ENCODE measurements at places on chromosomes 5 and 9. TPM values are rescaled to one million over a fixed set of nuclear protein-coding genes. Genes with fewer than 3 reads are reported as not detected.
A peak's percentile ranks its signal among the peaks of the same experiment; 100 is the strongest.

GRCh38 chr5:172350212-172351181 lies 66.9 kb upstream of the UBTD2 start:
- no peak overlapping the region for H3K4me3 ChIP-seq
- H3K4me1 ChIP-seq: no peaks in the 10 kb centered on the region
- H3K36me3 ChIP-seq: peaks cover 66% of the 10 kb centered on the region
- DNase-seq: no peak

DNA sequence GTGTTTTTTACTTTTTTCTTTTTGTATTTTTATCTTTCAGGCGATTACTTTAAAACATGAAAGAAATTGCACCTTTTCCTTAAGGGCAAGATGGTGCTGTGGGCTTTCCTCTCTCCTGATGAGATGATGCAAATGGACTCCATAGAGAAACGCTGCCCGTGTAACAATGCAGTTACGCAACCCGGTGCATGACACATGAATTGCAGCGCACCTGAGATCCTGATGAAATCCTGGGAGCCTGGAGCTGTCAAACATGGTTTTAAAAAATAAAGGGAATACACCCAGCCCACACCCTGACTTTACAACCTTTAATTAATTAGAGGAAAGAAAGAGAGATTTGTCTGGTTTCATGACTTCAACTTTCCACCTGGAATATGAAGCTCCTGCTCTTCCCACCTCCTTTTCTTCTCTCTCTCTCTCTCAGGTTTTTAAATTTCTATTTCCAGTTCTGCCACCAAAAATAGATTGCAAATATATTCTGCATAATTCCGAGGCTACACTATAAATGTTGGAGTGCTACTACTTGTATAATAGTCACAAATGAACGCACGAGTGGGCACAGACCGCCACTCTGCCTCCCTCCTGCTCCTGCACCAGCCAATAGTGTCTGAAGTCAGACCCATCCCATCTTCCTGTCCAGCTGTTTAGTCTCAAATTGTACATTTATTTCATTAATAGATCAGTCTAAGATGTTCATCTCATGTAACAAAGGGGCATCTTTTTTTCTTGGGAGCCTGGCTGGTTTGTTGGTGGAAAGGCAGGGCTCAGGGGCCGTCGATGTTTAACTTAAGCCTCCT lies 179.1 kb downstream of the AUH start:
- no peaks in the 10 kb centered on the region for H3K36me3 ChIP-seq
- H3K27ac ChIP-seq: no peak overlapping the region
- H3K4me1 ChIP-seq: peaks cover 7% of the 10 kb centered on the region

- no peaks in the 10 kb centered on the region for H3K36me3 ChIP-seq
- no peaks in the 10 kb centered on the region for H3K4me1 ChIP-seq
- no peak overlapping the region for H3K4me3 ChIP-seq
- H3K27ac ChIP-seq: no peak overlapping the region
These were observed 601.7 kb downstream of the PRELID2 start for GRCh38 chr5:145233461-145233860.

GRCh38 chr5:66671305-66671704 lies 75.1 kb downstream of the MAST4 start:
- DNase-seq: no peak
- H3K4me3 ChIP-seq: no peak overlapping the region
- H3K36me3 ChIP-seq: no peaks in the 10 kb centered on the region

- DNase-seq: no peak
- no peak overlapping the region for H3K4me3 ChIP-seq
- H3K27me3 ChIP-seq: no peaks in the 10 kb centered on the region
- no peak overlapping the region for H3K27ac ChIP-seq
These were observed 39.1 kb downstream of the ANGPTL2 start for GRCh38 chr9:127083138-127083980.

GRCh38 chr9:88818495-88819201 lies 172.6 kb upstream of the S1PR3 start:
- peaks cover 24% of the 10 kb centered on the region for H3K4me1 ChIP-seq
- H3K27me3 ChIP-seq: no peaks in the 10 kb centered on the region
- no peaks in the 10 kb centered on the region for H3K36me3 ChIP-seq
- no peak overlapping the region for H3K27ac ChIP-seq

GRCh38 chr9:79015951-79016350 lies 555.8 kb upstream of the TLE4 start:
- no peaks in the 10 kb centered on the region for H3K36me3 ChIP-seq
- H3K27ac ChIP-seq: no peak overlapping the region
- no peaks in the 10 kb centered on the region for H3K27me3 ChIP-seq
- no peak overlapping the region for H3K4me3 ChIP-seq
- no peak for DNase-seq
- no peaks in the 10 kb centered on the region for H3K4me1 ChIP-seq

GRCh38 chr9:91419222-91420191 lies 4.1 kb downstream of the NFIL3 start:
- no peak overlapping the region for H3K27ac ChIP-seq
- no peak overlapping the region for H3K4me3 ChIP-seq
- peak; percentile 40 for DNase-seq
- H3K27me3 ChIP-seq: no peaks in the 10 kb centered on the region
- peaks cover 22% of the 10 kb centered on the region for H3K4me1 ChIP-seq

DNA sequence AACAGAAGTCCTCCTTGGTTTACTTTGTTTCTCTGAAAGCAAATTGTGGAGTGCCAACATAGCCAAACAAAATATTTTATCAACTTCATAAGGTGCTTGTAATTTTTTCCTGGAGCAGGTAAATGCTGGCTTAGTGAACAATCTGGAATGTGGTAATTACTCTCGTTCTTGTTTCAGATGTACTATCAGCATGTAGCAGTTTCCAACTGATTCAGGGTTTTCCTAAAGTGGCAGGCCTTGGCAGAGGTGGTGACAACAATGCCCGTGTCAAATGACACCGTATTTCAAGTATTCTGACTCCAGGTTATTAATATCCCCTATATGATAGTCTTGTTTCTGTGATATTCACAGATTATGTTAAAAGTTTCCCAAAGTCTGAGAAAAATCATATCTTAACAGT lies 1.2 kb downstream of the C9orf72 start:
- no peaks in the 10 kb centered on the region for H3K27me3 ChIP-seq
- DNase-seq: no peak
- peak overlapping the region; percentile 94 for H3K4me3 ChIP-seq

DNA sequence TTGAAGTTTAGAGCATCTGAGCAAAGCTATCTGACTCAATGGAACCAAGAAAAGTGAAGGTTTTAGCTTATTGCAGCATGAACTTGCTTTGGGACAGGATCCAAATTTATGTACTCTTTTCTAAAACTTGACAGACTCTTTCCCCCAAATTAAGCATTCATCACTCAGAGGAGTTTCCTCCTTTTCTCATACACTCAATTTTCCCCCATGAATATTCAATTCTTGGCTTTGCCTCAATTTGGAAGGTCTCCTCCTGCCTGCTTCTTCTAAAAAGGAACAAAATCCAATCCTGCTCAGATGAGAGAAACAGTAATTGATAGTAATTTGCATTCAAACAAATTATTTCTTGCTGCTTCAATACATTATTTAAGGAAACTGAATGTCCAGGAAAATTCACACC lies 5.0 kb downstream of the ACTL7A start:
- H3K36me3 ChIP-seq: peaks cover 3% of the 10 kb centered on the region
- no peaks in the 10 kb centered on the region for H3K27me3 ChIP-seq
- H3K4me3 ChIP-seq: no peak overlapping the region
- H3K27ac ChIP-seq: no peak overlapping the region

- no peaks in the 10 kb centered on the region for H3K36me3 ChIP-seq
- H3K4me1 ChIP-seq: peaks cover 7% of the 10 kb centered on the region
- H3K4me3 ChIP-seq: peak overlapping the region; percentile 71
- no peak for DNase-seq
- H3K27me3 ChIP-seq: no peaks in the 10 kb centered on the region
These were observed 578 bp upstream of the PSAT1 start for GRCh38 chr9:78296201-78296892.

GRCh38 chr9:34267660-34268059 lies 61.4 kb downstream of the KIF24 start:
- peaks cover 11% of the 10 kb centered on the region for H3K4me1 ChIP-seq
- no peak overlapping the region for H3K27ac ChIP-seq
- no peaks in the 10 kb centered on the region for H3K27me3 ChIP-seq
- H3K36me3 ChIP-seq: no peaks in the 10 kb centered on the region
- H3K4me3 ChIP-seq: no peak overlapping the region

- H3K36me3 ChIP-seq: peaks cover 21% of the 10 kb centered on the region
- no peak overlapping the region for H3K27ac ChIP-seq
- no peak overlapping the region for H3K4me3 ChIP-seq
- no peaks in the 10 kb centered on the region for H3K4me1 ChIP-seq
- DNase-seq: no peak
- H3K27me3 ChIP-seq: no peaks in the 10 kb centered on the region
These were observed 12.3 kb downstream of the MED10 start for GRCh38 chr5:6365977-6366590.

- no peak overlapping the region for H3K27ac ChIP-seq
- no peaks in the 10 kb centered on the region for H3K27me3 ChIP-seq
- no peaks in the 10 kb centered on the region for H3K4me1 ChIP-seq
- H3K4me3 ChIP-seq: no peak overlapping the region
- no peak for DNase-seq
These were observed 652.3 kb upstream of the FTMT start for GRCh38 chr5:121199216-121199999.

DNA sequence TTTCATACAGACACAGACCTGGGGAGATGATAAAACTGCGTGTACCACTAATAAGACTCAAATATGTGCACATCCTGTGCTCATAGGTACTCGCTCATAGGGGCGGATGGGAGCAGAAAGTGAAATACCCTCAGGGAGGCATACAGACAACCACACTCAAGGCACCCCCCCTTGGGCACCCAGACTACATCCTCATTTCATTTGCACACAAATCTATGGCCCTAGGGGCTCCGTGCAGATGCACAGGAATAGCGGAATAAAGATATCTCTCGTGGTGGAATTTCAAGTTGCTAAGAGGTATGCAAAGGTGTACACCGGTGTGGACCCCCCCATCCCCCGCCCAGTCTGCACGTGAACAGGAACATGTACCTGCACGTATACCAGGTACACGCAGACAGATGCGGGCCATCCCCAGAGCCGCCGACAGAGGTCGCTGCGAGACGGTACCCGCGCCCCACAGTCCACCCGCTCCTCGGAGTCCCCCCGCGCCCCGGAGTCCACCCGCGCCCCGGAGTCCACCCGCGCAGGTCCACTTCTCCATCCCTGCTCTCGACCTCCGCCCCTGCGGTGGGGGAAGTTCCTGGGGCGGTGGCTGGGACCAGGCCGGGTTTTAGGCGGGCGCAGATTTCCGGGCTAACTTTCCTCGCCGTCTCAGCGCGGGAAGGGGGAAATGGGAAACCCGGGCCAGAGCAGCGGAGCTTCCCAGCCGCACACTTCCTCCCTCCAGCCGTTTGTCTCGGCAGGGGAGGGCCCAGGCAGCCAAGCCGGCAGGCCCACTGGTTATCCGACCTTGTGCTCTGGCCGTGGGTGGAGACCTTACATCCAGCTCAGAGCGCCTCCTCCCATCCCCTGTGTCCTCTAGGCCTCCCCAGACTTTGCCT lies 1.0 kb upstream of the IL12B start:
- H3K27ac ChIP-seq: no peak overlapping the region
- H3K4me1 ChIP-seq: peaks cover 7% of the 10 kb centered on the region
- H3K36me3 ChIP-seq: no peaks in the 10 kb centered on the region
- no peaks in the 10 kb centered on the region for H3K27me3 ChIP-seq
- DNase-seq: no peak

- no peak overlapping the region for H3K4me3 ChIP-seq
- no peaks in the 10 kb centered on the region for H3K27me3 ChIP-seq
- DNase-seq: no peak
- H3K36me3 ChIP-seq: no peaks in the 10 kb centered on the region
- no peak overlapping the region for H3K27ac ChIP-seq
- H3K4me1 ChIP-seq: no peaks in the 10 kb centered on the region
These were observed 16.1 kb downstream of the MEGF10 start for GRCh38 chr5:127306647-127307046.

DNA sequence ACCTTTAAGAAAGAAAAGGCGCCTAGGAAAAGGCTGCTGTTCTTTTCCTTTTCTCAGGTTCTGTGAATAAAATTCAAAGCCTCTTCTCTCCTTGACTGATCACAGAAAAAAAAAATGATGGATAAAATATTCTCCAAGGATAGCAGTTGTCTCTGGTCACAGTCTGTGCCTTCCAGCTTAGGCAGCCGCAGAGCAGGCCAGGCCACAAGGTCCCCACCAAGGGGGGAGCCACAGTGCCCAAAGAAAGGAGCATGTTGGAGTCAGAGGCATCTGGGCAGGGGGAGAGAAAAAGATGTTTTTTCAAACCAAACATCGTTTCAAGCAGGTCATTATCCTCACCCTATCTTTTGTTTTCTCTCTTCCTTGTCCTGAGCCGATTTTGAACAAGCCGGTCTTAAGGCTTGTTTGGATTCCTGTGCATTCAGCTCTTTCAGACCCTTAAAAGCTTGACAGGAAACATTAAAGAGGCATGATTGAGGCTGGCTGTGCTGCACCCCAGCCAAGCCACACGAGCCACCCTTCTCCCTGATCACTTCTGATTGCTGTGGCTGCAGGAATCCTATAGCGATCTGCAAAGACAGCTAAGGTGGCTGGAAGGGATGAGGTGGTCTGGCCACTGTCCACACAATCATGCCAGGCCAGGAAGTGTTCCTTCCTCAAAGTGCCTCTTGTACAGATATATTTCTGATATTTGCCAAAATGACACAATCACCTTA lies 284.6 kb upstream of the TLE4 start:
- DNase-seq: no peak
- no peaks in the 10 kb centered on the region for H3K36me3 ChIP-seq
- no peaks in the 10 kb centered on the region for H3K4me1 ChIP-seq
- H3K27ac ChIP-seq: no peak overlapping the region
- H3K4me3 ChIP-seq: no peak overlapping the region
- H3K27me3 ChIP-seq: no peaks in the 10 kb centered on the region

DNA sequence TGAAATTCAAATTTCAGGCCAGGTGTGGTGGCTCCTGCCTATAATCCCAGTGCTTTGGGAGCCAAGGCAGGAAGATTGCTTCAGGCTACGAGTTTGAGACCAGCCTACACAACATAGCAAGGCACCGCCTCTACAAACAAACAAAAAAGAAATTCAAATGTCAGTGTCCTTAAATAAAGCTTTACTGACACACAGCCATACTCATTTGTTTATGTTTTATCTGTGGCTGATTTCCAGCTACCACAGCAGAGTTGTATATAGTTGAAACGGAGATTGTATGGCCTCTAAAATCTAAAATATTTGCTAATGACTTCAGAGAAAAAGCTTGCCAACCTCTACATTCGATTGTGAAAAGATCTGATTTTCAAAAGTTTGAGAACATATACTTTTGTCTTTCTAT lies 15.4 kb downstream of the SHLD3 start:
- DNase-seq: no peak
- peaks cover 24% of the 10 kb centered on the region for H3K36me3 ChIP-seq
- no peak overlapping the region for H3K4me3 ChIP-seq
- H3K27me3 ChIP-seq: no peaks in the 10 kb centered on the region
- H3K4me1 ChIP-seq: no peaks in the 10 kb centered on the region

BTNL9 gene
- total RNA-seq: 10.7 TPM

CDKN2AIPNL gene
- 15.8 TPM for total RNA-seq

CTSV gene
- total RNA-seq: not detected

P4HA2 gene
- 31.3 TPM for total RNA-seq

TNFSF8 gene
- 5.8 TPM for total RNA-seq

CARTPT gene
- 39.4 TPM for total RNA-seq

ZNG1C gene
- total RNA-seq: 10.2 TPM

LRRC14B gene
- total RNA-seq: not detected

TERT gene
- total RNA-seq: not detected

PCDHB13 gene
- 16.1 TPM for total RNA-seq

PRDM9 gene
- total RNA-seq: not detected

PDE4D gene
- total RNA-seq: 34.0 TPM

FOXD4L6 gene
- total RNA-seq: not detected

Measured in thoracic aorta (tissue), 2 donors.